ENCODE measurements at places on chromosomes 3 and 15. TPM values are rescaled to one million over a fixed set of nuclear protein-coding genes. Genes with fewer than 3 reads are reported as not detected.

DNA sequence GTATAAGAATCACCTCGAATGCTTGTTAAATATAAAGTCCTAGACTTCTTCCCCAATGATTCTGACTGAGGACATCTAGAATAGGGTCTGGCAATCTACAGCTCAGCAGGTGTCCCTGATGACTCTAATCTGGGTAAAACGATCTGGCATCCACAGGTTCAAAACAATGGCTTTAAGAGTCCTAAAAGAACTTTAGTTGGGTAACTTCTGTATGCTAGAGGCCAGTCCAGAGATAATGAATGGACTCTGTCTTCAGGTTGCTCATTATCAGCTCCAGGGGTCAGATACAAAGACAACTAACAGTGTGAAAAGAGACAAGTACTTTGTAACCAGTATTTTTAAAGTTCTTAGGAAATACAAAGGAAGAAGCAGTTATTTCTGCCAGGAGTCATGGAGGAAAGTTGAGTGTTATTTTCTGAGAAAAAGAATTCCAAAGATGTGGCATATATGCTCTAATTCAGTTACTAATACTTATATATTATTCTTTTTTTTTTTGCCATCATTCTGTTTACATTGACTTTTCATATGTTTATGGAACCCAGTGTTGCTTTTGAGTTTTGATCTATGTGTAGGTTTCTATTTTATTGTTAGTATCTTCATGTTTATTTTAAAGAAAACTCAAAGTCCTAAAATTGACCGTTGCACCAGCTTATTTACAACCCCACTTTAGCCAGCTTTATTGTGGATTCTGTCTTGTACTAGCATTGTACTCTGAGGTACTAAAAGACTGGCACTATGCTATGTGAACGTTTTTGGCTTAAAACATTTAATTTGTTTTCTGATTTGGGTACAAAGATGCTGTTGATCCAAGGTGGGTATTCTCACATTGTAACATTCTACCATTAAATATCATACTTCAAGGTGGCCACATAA lies 3.1 kb upstream of the GPR15 start:
- no peak for DNase-seq

Gene PPARG
- 19.2 TPM for total RNA-seq

DNA sequence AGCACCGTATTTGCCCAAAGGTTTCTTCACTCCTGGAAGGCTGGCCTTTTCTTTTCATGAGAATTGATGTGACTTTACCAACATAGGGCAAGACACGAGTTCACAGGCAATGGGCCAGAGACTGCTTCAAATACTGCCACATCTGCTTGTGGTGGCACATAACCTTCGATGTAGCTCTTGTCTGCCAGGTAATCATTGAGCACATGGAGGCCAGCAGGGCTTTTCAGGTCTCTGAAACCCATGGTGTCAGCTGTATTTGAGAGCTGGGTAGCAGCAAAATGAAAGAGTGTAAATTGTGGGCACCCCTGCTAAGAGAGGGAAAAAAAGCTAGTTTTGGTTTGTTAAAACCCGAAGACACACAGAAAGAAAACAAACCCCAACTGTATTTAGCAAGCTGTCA lies 200.7 kb downstream of the NAALADL2 start:
- DNase-seq = no peak

Gene IRAK2
- total RNA-seq = 8.9 TPM

- no peak for DNase-seq
These were observed 4.0 kb downstream of the SOX2 start for GRCh38 chr3:181715571-181716340.

Gene PPP1R14D
- total RNA-seq = not detected

DNA sequence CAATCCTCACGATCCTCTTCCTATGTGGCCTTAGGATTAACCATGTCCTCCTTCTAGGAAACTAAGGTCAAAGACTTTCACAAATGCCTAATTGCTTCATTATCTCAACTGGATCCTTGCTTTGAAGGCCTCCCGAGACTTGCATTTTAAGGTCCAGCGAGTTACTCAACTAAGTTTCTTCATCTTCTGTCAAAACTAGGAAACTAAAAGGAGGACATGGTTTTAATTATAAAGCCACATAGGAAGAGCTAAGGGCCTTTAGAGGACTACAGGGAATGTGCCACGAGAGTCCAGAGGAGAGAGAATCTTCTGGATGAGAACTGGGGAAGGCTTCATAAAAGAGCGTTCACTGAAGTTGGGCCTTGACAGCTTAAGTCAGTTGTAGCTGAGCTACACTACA lies 87.8 kb upstream of the LPP start:
- no peak for DNase-seq

Gene SUSD5
- total RNA-seq = 13.8 TPM

DNA sequence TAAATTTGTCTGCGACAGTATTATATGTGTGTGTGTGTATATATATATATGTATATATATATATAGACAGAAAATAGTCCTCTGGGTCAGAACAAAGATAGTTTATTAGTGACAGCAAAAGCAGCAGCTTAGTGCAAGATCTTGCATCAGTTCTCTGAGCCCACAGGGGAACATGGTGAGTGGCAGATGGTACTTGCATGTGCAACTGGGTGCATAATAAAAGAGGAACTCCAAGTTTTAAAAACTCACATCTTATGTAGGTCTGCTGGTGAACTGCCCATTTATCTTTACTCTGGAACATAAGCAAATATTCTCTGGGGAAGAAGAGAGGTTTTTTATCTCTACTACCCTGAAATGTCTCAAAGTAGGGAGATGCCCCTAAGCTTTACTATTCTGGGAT lies 276.4 kb downstream of the POLQ start:
- DNase-seq = no peak

Gene NME9
- total RNA-seq = 3.5 TPM

GRCh38 chr3:123765475-123766128 lies 118.5 kb downstream of the MYLK start:
- DNase-seq = no peak

GRCh38 chr3:62975566-62975965 lies 100.3 kb upstream of the CADPS start:
- no peak for DNase-seq

- DNase-seq = no peak
These were observed 16.4 kb downstream of the TGM4 start for GRCh38 chr3:44890852-44891251.

- DNase-seq = no peak
These were observed 172.2 kb downstream of the SSR3 start for GRCh38 chr3:156382458-156383346.

Gene DPH3
- 19.3 TPM for total RNA-seq

Gene LRRC31
- total RNA-seq = 0.76 TPM

DNA sequence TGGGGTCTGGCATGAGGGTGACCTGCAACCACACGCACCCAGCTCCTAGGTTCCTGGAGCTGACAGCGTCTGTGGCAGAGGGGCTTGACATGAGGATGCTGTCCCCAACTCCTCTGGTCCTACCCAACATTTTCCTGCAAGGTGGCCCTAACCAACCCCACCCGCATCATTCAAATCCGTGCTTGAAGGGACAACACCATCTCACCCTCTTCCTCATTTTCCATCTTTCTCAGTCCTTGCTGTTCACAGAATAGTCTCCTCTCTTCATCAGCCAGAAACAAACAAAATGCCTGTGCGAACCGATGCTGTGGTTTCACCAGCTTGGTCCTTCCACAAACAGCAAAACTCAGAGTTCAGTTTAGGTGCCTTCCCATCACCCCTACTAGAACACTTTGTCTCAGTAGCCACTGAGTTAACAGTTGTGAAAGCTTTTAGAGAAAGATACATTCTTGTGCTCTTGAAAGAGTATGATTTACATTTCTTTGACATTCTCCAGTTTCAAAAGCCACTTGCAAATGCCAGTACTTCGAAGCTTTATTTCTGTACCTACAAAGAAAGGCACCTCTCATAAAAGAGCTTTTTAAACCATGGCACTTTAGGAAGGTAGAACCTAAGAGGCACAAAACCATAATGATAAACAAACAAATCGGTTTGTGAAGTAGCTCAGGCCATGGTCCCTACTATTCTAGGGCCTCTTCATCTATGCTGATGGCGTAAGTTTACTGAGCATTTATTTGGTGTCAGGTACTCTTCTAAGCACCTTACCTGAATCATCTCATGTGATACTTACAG lies 360.1 kb downstream of the SHQ1 start:
- no peak for DNase-seq

Gene FBXO22
- total RNA-seq = 28.7 TPM

- no peak for DNase-seq
These were observed 463.9 kb upstream of the ADAMTS9 start for GRCh38 chr3:65151666-65152065.

DNA sequence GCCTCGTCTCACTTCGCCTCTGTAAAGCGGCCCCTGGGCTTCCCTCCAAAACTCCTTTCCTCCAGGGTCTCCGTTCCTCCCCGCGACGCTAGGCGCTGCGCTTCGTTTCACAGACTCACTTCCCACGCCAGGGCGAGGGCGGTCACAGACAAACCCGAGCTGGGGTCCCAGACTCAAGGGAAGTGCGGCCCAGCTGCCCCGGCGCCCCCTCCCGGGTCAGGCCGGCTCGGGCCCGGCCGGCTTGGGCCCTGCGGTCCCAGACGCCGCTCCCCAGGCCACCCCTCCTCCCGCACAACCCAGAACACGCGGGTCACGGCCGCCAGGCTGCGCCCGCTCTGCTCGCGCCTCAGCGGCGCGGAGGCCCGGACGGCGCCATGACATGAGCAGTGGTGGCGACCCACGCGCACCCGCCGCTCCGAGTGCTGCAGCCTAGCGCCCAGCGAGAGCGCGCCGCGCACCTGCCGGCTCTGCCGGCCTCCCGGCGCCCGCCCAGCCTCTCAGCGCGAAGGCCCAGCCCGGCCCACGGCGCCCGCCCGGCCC lies 547 bp downstream of the NUP210 start:
- peak; percentile 66 for DNase-seq

GRCh38 chr3:193830791-193831191 lies 237.8 kb downstream of the OPA1 start:
- no peak for DNase-seq

Gene TBC1D2B
- total RNA-seq = 41.6 TPM

Gene ZNF592
- total RNA-seq = 31.6 TPM

- no peak for DNase-seq
These were observed 240.0 kb upstream of the SEMA6D start for GRCh38 chr15:47477341-47477740.

Gene PLCH1
- total RNA-seq = 9.6 TPM

Gene IQCF5
- total RNA-seq = not detected

DNA sequence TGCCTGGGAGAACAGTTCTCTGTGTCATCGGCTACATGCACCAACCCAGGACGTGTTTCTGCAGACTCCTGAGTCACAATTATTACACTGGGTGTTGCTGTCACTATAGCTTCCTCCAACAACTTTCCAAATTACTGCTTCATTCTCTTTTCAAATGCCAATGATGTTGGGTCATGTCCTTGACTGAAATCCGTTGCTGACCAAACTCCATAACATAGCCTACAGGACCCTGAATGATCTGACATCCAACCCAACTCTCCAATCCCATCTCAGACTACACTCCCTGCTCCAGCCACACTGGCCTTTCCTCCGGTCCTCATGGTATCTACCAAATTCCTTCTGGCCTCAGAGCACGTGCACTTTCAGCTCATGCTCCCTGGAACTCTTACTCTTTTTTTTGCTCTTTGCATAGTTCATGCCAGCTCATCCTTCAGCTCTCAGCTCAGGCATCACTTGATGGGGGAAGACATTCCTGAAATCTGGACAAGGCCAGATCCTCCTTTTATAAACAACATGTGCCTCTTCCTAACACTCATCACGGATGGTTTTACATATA lies 108.8 kb upstream of the PTPRG start:
- no peak for DNase-seq

GRCh38 chr3:57972531-57973111 lies 35.6 kb upstream of the FLNB start:
- no peak for DNase-seq

Gene FANCD2OS
- not detected for total RNA-seq

- no peak for DNase-seq
These were observed at the start of gene ST3GAL6 for GRCh38 chr3:98763076-98763475. ST3GAL6 (plus strand) TSS chr3:98763340; CDS start chr3:98768441, 5,101 bp downstream.

GRCh38 chr15:62071711-62072308 lies 5.0 kb downstream of the C2CD4A start:
- DNase-seq = no peak

- no peak for DNase-seq
These were observed 161.1 kb upstream of the EOMES start for GRCh38 chr3:27883266-27883665.

DNA sequence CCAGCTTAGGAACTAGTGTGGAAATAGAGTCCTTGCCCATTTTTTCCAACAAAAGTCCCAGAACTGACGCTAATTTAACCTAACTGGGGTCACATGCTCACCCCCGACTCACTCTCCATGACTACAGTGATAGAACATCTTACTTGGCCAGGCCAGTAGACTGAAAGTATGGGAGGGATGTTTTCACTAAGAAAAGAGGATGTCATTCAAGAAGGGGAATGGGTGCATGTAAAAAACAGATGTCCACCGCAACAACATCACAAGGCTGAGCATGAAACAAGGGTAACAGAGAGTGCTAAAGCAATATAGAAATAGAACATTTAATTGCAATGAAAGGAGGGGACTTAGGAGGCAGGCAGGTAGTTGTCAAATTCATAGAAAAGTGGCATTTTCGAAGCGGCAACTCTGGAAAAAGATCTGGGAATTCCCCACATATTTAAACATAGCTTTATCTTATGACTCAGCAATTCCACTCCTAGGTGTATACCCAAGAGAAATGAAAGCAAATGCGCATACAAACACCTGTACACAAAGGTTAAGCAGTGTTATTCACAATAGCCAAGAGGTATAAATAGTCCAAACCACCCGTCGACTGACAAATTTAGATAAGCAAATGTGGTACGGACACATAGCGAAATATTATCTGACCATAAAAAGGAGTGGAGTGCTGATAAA lies 41.1 kb upstream of the UBE2E2 start:
- DNase-seq = no peak

DNA sequence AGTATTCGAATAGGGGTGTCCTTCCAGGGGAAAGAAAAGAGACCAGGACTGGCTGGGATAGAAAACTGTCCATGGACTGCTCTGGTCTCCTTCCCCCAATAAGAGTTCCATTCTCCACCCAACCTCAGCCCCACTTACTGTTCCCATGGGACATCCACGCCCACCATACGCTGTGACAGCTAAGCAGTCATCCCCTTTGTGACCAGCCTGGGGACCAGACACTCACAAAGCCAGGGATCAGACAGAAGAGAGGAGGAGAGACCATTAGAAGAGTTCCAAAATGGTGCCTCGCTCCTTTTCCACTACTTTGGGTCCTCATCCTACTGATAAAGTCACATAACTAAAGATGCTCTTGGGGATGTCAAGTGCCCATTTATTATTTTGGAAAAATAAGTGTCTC lies 27.6 kb upstream of the GNB5 start:
- no peak for DNase-seq

- DNase-seq = no peak
These were observed 172.0 kb downstream of the STT3B start for GRCh38 chr3:31704591-31705179.

DNA sequence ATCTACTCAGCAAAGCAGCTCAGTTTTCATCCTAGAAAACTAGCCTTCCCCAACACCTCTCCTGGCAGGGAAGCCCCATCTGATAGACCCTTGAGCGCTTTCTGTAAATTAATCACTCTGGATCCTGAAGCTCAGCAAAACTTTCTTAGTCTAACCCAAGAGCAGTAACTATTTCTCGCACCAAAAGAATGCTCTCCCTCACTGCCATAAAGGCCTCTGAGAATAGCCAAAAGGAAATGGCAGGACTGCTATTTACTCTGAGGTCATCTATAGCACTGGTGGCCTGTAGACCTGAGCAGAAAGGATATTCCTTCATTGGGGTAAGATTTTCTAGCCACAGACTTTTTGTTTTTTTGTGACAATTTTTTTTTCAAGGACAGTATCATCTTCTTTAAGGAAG lies 345.8 kb upstream of the ADAMTS9 start:
- DNase-seq = no peak

Data from kidney (tissue), 22 donors.